ENCODE measurements at places on chromosomes 4 and X.

GRCh38 chr4:108570993-108571569 lies 49.3 kb upstream of the RPL34 start:
- no peak for DNase-seq

GRCh38 chr4:69951602-69952001 lies 13.9 kb downstream of the CSN2 start:
- DNase-seq, result no peak

DNA sequence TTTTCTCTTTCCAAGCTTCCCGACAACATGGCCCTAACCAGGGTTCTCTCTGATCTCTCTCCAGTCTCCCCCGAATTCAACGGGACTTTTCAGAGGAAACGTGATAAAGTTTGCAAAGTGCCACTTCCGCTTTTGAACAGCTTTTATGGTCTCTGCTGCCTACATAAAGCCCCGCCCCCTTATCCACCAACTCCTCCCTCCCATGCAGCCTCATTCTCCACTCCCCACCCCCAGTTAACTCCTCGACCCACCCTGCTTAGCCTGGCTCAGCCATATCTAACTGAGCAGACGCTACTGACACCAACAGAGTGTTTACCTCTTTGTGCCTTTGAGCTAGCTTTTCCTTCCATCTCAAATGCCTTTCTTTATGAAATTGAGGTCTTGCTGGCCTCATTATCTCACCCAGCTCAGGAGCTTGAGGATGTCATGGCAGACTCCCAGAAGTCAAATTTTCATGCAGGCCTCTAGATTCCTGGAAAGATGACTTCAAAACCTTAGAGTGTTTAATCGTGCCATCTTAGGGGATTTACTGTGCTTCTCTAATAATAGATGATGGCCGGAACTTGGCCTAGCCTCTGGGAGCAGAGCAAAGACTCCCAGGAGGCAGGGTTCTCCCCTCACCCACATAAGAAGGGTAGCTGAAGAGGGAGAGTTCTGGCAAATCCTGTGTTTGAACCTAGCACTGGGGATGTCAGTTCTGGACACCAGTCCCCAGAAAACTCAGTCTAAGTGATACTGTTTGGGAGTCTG lies 606.0 kb downstream of the BCOR start:
- peak; percentile 18 for DNase-seq

DNA sequence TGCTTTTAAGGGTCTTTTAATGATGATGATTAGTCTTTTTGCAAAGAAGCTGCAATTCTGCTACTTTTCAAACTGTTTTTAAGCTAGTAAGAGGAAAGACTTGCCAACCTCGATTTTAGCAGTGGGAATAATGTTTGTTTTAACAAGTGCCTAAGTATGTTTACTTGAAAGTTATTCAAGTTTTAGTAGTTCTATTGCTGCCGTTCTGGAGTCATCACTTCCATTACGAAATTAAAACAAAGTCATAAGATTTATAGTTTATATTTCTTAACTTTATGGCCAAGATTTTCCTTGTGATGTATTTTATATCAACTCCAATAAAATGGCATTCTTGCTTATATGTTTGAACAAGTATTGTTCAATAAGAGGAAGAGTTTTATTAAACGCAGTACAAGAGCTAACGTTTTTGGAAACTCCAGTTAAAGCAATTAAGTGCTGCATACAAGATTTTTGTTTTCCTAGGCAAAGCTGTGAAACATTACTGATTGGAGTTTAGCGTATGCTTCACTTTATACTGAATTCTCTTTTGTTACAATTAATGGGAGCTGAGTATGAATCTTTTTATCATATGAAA lies 211.3 kb downstream of the TENM3 start:
- no peak for DNase-seq

- DNase-seq, result no peak
Measured at GRCh38 chr4:130186931-130187330, 1091.0 kb downstream of the C4orf33 start.

GRCh38 chr4:184861047-184861446 lies 35.3 kb upstream of the ACSL1 start:
- DNase-seq, result no peak

GRCh38 chr4:152778656-152779512 lies 646 bp downstream of the TIGD4 start:
- DNase-seq, result peak; percentile 15

DNA sequence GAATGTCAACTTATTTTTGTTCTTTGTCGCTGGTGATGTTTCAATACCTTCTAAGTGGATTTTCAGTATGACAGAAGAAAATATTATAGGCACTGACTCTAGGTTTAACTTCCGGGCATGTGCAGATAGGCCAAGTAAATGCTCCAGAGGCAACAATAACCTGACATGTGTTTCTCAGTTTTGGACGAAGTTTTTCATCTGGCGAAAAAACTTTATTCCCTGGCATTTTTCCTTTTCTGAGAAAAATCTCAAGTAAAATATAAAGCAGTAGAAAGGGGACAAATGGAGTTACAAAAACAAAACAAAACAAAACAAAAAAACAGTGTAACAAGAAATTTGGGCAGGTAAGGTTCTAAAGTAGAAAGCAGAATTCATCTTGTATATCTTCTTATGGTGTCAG lies 173.5 kb downstream of the ANTXR2 start:
- DNase-seq, result no peak

- DNase-seq, result no peak
Measured at GRCh38 chr4:41132055-41132683, 82.2 kb downstream of the APBB2 start.

GRCh38 chr4:61192392-61192791 lies 7.7 kb upstream of the ADGRL3 start:
- DNase-seq, result no peak

DNA sequence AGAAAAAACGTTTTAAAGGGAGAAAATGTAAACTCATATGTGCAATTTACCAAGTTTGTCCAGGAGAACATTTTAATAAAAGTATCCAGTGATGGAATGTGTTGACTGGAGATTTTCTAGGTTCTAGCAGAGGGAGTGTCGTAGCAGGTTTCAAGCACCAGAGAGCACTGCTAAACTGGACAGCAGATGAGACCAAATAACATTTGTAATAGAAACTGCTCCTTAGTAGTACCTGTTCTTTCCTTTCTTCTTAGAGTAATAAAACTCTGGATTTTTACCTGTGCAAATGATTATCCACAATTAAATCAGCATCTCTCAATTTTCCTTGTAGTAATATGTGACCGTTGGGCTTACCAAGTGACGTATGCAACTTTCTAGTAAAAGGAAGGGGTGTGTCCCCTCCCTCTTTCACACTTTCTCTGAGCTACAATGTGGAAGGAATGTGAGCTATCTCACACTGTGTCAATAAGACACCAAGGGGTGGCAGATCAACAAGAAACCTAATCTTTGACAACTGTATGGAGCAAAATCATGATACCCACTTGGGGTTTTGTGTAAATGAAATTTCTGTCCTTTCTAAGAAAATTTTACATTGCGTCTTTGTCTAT lies 9.5 kb downstream of the HPGDS start:
- no peak for DNase-seq

GRCh38 chr4:15425520-15425919 lies 2.3 kb upstream of the C1QTNF7 start:
- DNase-seq, result no peak

DNA sequence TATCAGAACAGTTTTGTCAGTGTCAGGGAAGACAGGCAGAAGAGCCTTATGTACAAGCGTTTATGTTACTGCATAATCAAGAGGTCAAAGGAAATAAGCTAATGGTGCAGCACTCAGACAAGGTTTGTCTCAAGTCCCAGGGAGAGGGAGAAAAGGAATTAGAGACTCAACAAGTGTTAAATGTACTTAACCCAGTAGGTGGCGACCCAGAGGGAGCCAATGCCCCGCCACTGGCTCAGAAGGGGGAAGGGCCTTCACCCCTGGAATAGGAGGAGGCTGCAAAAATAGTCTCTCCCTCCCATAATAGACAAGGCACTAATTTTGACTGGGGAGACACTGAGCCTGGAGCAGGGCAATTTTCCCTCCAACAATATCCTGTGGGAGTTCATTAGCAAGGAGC lies 14.1 kb upstream of the PAPSS1 start:
- DNase-seq, result no peak

DNA sequence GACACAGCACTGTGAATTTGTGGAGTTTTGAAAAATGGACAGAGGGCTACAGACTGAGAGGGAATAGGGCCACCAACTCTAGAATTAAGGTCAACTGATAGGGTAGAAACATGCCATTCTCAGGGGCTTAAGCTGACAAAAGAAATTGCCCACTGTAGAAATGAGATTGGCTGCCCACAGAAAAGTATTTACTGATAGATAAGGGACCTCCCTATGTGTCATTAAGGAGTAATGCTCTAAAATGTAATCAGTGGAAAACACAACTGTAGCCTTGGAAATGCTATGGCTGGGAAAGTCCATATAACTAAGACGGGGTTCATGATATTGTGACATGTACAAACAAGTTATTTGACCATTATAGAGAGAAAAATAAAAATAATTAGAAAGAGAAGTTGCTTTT lies 4.6 kb downstream of the RTL9 start:
- DNase-seq, result no peak

GRCh38 chr4:6811165-6811564 lies 28.6 kb downstream of the KIAA0232 start:
- no peak for DNase-seq

Measured in stimulated activated naive CD4-positive, alpha-beta T cell treated with Interleukin-2 at 50 U/mL for 16 hours (primary cell).